ENCODE measurements at places on chromosomes 6 and 20.

DNA sequence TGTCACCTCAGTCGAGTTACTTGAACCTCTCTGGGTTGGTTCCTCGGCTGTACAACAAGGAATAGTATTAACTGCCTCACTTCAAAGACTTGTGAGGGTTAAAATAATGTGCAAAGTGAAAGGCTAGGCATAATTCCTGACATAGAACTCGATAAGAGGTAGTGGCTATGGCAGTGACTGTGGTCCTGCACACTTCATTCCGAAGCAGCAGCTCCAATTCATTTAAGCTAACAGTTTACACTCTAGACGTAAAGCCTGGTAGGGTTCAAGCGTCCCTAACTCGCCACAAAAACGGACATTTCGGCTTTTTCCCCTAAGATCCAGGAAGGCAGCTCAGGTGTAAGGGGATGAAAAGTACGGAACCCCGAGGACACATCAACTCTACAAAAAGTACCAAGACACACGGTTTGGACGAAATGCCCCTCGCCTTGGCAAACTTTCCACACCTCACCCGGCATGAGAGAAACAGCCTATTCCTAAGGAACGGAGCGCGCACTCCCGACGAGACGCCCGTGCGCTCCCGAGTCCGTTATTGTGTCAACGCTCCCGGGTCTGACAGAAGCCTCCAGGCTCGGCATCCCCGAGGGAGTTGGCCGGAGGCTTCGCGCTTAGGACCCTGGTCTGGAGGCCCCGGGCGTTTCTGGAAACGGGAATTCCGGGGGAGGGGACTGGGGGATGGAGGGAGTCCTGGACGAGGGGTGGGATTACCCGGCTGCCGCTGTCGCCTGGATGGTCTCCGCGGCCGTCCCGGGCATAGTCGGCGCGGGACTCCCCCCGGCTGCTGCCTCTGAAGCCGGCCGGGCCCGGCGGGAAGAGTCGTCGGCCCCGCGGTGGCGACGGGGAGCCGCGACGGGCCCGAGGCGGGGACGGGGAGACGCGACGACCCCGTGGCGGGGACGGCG lies 937 bp downstream of the ZNF318 start:
- DNase-seq, result no peak

DNA sequence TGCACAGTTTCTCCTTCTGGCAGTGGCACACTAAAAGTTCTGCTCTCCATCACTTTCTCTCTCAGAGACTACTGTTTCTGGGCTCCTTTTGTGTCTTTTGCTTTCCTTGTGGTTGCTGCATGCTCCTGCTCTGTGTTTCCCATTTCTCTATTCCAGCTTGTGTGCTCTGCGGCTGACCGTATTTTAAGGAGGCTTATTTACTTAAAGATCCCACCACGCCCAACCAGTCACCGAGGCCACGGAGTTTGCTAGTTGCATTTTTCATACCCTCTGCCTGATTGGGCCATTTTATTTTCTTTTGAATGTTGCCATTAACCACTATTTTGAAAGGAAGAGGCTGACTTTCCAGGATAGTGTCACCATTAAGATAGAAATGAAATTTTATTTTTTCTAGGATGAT lies 626.4 kb upstream of the MMS22L start:
- no peak for DNase-seq

DNA sequence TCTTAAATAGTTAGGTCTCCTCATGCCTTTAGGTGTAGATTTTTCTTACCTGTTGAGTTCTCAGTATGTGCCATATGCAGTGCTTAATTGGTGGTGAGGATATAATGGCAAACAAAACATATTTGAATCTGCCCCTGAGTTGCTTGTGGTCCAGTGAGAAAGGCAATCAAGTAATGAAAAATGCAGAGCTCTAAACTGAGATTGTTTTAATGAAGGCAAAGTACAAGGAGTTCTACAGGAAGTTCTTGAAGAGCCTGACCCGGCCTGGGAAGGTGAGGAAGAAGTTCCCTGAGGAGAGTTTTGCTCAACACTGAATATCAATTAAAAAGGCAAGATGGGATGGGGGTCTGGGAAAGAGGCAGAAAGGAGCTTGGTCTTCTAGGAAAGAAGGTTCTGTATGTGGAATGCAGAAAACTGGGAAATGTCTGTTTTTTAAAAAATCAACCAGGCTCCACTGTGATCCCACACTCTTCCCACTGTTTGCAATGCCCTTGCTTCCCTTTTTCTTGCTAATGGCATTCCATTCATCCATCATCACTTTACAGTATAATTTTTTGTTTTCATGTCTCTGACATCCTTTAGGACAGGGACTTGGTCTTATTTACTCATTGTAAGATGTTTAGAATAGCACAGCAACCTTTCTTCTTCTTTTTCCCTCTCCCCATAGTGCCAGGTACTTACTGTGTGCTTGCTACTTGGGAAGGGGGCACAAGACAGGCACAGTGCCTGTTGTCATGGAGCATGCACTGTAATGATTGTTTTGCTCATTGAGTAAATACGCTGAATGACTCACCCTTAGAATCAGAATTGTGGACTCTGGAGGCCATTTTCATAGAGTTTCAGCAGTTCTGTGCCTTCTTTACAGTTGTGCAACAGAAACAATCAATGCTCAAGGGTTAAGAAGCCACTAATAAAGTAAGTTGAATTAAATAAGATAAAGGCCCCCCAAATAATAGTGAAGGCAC lies 64.3 kb downstream of the ANKS1A start:
- no peak for DNase-seq

DNA sequence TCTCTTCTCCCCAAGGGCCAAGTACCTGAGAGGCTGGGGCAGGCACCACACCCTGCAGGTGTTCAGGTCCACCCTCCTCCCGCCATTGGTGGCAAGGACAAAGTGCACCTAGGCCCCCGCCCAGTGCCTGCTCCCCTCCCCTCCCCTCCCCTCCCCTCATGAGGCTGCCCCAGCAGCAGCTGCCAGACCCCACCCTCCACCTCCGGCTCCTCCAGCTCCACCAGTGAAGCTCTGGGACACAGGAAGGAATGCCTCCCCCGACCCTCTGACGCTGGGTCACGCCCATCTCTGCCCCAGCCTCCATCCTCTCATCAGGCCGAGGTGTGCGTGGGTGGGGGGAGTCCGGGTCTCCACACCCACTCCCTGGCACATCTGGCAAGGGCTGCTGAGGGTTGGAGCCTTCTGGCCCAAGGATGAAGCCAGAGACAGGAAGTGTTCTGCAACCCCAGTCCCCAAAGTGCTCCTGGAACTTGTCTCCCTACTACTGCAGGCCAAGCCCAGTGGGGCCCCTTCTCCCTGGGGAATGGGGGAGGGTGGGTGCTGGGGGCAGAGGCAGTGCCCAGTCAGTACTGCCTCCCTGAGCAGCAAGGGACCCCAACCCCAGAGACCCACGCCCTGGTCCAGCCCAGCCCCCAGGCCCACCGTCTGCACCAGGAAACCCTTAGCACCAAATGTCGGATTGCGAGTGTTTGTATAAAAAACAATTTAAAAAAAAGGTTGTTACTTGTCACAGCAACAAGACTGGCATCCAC lies 1.6 kb upstream of the UCKL1 start:
- peak; percentile 59 for DNase-seq

- no peak for DNase-seq
Observed at GRCh38 chr6:48619771-48620170, 508.8 kb upstream of the PTCHD4 start.

DNA sequence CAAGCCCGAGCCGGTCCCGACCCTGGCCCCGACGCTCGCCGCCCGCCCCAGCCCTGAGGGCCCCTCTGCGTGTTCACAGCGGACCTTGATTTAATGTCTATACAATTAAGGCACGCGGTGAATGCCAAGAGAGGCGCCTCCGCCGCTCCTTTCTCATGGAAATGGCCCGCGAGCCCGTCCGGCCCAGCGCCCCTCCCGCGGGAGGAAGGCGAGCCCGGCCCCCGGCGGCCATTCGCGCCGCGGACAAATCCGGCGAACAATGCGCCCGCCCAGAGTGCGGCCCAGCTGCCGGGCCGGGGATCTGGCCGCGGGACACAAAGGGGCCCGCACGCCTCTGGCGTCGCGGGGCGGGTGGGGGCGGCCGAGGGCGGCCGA lies 37.5 kb downstream of the YTHDF1 start:
- no peak for DNase-seq

GRCh38 chr6:14711056-14711703 lies 534.7 kb upstream of the JARID2 start:
- peak; percentile 79 for DNase-seq

- no peak for DNase-seq
Observed at GRCh38 chr20:6269168-6269873, 146.5 kb upstream of the FERMT1 start.

DNA sequence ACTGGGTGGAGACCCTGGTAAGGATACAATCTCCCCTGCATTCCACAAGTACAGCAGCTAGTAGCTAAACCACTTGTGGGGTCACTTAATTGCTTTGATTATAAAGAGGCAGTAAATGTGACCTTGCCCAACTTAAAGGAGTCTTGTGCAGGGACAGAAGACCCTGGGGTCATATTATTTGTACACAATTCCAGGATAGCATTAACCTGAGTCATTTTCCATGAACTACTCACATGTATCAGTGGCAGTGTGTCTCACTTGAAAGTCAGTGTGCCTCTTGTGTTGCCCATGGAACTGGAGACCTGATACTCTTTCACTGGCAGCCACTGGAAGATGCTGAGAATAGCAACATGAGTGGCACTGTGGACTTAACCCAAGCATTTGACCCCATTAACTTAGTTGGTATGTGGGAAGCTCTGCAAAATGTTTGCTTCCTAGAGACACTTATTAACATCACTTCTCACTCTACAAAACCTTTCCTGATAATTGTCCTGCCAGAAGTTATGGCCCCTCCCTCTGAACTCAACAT lies 28.9 kb downstream of the CLIC5 start:
- DNase-seq, result no peak

Data from T-helper 2 cell treated with Interferon-gamma antibody and Interleukin-4, amounts not matched to agents 5 μg/mL and 100 μg/mL, for 36 hours (primary cell).